Stimulated activated CD4-positive, alpha-beta T cell treated with anti-CD3 and anti-CD28 coated beads, TNF-alpha, amount 100 ng/mL, for 48 hours (primary cell): ENCODE measurements at places on chromosomes 1 and 21.

DNA sequence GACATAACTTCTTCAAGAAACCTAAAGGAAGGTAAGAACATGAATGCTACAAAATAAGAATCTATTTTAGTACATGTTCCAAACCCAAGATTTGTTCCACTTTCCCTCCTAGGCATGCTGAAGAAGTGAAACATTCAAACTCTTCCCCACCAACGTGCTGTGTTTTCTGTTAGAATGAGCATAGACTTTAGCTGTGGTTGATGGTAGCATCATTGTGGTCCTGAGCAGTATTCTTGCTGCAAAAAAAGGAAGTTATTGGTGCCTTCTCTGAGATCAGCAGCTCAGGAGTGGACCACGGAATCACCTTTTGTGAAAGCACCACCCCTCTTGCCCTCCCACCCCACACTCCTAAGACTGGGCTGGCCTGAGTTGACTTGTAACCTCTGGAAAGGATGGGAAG is 100.4 kb upstream of the POGK start:
- no peak for DNase-seq

DNA sequence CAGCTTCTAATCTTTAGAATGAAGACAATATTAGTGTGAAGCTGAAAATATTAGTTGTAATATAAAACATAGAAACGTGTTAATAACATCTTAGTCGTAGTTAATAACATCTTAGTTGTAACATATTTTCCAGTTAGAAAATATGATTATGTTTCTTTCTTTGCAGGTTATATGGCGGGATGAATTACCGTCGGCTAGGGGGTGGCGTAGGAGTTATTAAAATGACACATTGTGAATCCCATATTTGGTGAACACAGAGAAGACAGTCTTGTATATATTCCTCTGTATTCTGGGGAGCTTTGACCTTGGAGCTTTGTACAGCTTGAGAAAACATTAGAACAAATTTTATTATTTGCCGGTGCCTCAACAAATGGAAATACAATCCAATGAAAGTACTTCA is 39.5 kb upstream of the DARS2 start:
- no peak for DNase-seq

DNA sequence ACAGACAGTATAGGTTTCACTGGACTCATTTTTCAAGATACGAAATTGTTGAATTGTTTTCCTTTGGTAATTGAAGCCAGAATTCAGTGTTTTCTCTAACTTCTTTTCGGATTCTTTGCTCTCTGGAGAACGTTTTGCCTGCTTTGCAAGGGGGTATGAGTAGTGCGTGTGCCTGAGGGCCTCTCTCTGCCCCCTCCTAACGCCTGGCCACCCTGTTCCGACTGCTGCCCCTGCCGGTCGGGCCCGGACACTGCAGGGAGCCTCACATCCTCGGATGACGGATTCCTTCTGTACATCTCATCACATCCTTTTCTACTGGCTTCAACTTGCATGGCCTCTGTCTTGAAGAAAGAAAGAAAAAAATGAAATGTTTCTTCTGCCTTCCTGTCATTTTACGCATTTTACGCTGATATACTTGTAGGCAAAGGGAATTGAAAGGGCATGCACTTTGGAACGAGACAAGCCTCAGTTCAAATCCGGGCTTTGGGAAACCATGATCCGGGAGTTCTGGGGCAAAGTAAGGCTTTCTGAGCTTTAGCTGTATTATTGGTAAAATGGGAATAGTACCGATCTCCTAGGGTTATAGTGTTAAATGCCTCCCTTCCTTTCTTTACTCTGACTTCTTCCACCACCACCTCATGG is 65.1 kb downstream of the DISC1 start:
- no peak for DNase-seq

DNA sequence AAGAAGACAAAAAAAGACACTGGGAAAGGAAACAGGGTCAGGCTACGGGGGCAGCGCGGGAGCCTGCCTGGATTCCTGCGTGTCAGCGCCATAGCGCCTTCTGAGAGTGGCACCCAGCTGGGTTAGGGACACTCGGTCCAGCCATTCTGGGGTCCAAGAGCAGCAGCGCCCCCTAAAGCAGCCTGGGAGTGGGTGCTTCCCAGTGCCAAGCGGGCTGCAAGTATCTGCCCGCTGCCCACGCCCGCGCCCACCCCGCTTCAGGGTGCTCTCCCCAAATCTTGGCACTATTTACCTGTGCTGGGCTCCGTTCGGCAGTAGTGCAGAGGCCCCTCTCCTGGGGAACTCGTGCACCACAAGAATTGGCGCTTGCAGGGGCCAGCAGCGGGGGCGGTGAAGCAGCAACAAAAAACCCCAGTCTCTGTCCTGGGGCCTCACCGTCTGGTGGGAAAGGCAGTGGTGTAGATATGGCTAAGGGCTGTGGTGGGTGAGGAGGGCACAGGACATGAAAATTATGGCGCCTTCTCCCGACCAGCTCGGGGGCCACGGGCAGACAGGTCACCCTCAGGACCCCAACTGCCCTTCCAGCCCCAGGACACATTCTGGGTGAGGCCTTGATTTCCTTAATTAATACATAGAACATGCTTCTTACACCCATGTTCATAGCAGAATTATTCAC is 24.1 kb upstream of the LBR start:
- no peak for DNase-seq

- no peak for DNase-seq
These were observed 74.0 kb upstream of the EXO1 start for GRCh38 chr1:241773991-241774390.

GRCh38 chr1:35298464-35298863 is 30.0 kb downstream of the ZMYM4 start:
- peak; percentile 3 for DNase-seq

DNA sequence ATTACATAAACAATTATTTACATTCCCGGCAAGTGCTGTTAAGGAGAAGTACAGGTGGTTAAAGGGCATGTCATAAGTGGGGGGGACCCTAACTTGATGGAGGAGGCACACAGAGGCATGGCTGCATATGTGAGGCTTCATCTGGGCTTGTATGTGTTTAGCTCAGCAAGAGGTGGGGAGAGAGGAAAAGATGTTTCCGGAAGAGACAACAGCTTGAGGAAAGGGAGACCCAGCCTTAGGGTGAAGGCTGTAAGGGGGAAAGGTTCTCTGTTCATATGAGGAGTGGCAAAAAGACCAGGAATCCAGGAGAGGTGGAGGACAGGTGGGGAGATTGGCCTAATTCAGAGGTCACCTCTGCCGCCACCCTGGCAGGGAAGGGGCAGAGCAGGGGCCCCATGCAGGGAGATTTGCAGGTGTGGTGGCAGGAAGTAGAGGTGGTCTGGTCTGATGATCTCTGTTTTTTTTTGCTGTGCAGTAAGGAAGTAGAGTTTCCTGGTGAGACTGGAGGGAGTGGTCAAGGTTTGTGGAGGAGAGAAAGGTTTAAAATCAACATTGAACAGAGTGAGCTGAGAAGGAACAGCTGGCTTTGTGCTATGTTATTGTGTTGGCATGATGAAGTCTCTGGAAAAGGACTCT is 9.0 kb downstream of the TRAF5 start:
- no peak for DNase-seq

GRCh38 chr1:154777154-154777553 is 92.9 kb downstream of the KCNN3 start:
- no peak for DNase-seq

- DNase-seq, result no peak
These were observed 7.3 kb downstream of the KIAA2013 start for GRCh38 chr1:11918799-11919519.

- DNase-seq, result no peak
These were observed 641.8 kb downstream of the MATN1 start for GRCh38 chr1:30081379-30082102.

DNA sequence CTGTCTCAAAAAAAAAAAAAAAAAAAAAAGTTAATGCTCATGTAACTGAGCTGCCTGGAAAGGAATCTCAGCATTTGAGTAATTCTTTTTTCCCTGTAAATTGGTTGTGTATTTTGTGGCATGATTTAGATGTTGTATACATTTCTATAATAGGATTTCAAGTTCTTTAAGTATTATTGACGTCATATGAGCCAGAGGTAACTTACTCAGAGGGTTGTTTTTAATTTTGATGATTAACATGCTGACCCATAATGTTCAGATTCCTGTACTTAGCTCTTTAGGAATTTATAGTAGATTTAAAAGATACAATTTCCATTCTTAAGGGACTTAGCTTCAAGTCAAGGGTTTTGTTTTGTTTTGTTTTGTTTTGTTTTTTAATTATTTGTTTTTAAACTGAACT is 120.4 kb downstream of the CACHD1 start:
- DNase-seq, result no peak

DNA sequence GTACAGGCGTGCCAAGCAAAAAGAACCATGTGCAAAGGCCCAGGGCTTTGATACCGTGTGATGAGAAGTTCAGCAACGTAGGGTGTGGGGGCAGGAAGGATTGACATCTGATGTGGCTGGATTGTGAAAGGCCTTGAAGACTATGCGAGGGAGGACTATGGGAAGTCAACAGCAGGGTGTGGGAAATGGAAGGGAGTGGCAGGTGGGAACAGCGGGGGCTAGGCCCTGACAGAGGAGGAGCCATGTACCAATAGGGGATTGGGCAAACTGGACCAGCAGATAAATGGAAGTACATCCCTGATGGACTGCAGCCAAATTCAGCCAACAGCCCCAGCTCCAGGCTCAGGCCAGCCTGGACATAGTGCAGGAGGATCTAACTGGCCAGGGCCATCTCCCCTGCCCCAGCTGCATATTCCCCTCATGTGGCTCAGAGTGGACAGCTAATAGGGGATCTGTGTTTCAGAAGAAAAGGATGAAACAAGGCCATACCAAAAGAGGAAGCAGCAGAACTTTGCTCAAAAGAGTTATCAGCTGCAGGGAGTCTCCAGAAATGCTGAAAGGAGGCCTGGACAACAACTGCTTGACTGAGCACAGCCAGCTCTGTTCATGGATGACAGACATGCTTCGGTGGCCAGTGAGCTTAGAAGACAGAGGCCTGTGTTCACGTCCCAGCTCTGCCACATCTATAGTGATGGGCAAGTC is 140.2 kb upstream of the SGIP1 start:
- no peak for DNase-seq

DNA sequence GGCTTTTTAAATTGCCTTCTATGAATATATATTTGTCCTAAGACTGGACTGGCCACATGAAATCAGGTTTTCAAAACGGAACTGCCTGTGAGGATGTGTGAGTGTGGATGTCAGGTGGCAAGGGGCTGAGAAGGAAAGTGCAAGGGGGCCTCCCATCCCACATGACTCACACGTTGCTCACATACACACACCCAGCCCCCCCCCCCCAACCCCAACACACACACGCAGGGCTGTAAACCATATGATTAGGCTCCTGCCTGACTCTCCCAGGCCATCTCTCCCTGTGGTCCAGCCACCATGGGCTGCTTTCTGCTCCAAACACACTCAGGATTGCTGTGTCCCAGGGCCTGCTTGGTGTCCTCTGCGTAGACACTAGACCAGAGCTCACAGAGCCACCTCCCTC is 22.4 kb downstream of the DEGS1 start:
- no peak for DNase-seq

DNA sequence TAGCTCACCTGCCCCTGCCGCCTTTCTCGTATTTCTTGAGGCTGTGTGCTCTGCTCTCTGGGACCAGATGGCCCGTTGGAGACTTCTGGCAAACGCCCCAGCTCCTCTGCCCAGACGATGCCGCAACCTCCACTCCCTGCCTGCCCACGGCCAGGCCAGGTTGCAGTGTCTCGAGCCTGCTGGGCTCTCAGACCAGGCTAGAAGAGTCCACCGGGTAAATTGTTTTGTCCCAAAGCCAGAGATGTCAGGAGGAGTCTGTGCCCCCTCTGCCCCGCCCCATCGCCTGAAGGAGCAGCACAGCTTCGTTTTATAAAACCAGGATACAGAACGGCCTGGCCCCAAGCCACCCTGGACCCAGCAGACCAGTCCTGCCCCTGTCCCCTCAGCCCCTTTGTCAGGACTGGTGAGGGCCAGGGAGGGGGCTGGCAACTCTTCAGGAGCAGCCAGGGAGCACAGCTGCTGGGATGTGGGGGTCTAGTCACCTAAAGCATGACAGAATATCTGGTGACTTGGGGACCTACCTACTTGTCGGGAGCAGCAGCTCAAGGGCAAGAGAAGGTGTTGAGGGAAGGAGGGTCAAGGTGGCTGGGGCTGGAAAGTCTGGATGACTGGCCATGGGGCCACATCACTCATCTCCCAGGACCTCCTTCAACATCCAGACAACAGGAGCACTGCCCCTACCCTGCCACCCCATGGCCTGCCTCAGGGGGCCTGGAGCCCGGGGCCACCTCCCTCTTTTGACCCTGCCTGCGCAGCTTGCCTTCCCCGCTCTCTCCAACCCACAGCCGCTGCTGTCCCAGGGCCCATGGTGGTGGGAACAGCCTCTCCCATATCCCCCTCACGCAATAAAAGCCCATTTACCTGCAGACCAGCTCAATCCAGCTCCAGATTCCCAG is 33.9 kb upstream of the LBR start:
- DNase-seq, result no peak

GRCh38 chr1:116574581-116575291 is 3.9 kb upstream of the CD58 start:
- DNase-seq, result no peak

- no peak for DNase-seq
These were observed 410.3 kb downstream of the SRGAP2C start for GRCh38 chr1:121595089-121595488.

- no peak for DNase-seq
These were observed 406.7 kb downstream of the DISC1 start for GRCh38 chr1:232033285-232033684.

- DNase-seq, result no peak
These were observed 37.1 kb upstream of the MCOLN3 start for GRCh38 chr1:85085417-85085816.

GRCh38 chr1:17137441-17137840 is 18.2 kb upstream of the PADI2 start:
- no peak for DNase-seq

GRCh38 chr1:90074137-90074536 is 79.2 kb downstream of the ZNF326 start:
- DNase-seq, result no peak

GRCh38 chr1:115133440-115133839 is 44.1 kb upstream of the TSPAN2 start:
- no peak for DNase-seq

DNA sequence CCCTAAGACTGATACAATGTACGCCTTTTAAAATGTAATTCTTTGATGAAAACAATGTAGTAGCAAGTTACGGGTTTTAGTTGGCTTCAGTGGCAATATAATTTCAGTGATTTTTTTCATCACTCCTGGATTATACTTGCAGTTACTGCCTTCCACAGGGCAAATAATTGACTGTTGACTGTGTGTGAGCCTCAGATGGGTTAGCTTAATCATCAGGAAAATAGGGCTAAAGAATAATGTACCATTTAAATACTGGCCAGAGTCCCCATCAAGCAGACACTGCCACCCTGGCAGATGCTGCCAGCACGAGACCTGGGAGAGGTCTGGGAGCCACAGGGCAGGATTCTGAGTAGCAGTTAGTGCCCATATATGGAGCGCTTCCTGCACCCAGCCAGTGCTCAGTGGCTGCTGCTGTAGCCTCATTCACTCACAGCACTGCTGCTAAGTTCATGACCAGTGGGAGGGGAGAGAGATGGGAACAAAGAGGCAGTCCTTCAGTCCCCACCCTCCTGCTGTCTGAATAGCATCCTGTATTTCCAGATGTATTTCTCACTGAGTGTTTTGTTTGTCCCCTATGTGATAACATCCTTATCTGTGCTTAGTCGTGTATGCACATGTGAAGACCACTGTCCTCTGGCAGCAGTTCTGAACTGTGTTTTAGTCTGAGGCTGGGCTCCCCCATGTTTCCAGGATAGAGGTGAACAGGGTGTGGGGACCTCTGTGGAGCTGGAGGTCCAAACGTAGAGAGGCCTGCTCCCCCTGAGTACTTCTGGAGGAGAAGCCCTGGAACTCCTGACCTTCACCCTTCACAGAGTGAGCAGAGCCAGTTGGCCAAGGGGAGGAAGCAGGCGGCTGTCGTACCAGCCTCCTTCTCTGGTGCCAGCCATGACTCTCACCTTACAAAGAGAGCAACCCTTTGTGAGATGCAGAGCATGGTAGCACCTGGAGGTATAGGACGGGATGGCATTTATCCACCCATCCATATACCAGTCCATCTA is 80.4 kb downstream of the ADARB1 start:
- no peak for DNase-seq
